ENCODE measurements at places on chromosomes 7 and 10.

- DNase-seq = no peak
These were observed 29.0 kb upstream of the BMS1 start for GRCh38 chr10:42753507-42754154.

DNA sequence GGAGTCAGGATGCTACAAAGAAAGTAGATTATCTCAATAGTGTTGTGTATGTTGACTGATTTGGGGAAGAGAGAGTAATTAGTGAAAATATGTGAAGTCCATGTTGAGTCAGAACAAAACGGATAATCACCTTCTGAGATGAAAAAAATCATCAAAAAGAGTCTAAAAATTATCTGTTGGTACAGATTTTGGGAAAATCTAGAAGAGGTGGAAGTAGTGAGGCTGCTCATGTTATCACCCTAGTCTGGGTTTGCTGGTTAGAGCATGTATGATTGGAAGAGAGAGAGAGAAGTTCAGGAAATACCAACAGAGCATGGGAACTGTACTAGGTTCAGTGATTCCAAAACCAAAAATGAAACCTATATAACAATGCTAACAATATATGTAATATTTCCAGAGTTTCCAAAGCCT is 12.3 kb downstream of the RPA3 start:
- no peak for DNase-seq

DNA sequence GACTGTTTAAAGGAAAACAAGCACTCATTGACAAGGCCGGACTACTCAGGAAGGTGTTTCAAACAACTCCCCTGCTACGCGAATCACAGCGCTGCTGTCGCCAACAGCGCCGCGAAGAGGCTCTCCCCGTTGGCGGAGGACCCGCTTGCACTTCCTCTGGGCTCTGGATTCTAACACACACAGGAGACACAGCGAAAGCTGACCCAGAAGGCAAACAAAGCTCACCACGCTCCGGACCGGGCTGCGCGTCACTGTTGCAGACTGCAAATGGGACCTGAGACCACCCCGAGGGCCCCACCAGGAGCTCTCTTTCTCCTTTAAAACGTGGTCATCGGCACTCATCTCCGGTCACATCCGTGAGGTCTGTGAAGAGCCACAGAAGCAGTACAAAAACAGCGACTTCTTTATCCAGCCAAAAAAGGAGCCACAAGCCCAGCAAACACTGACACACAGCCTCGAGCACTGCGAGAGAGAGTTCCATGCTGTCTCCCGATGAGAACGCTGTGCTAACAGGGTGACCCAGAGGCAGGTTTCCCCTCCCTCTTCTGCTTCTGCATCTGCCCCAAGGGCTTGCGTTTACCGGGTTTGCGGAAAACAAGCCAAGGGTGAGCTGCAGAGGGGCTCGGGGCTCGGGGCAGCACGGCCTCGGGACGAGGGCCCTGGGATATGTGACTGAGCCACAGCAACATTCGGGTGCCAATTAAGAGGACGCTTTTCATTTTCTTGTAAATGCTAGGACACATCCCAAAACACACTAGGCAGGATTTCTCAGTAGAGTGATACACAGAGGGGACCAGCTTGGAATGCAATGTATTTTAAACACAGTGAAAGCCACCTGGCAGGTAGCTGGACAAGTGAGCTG is 41.3 kb downstream of the AMZ1 start:
- no peak for DNase-seq

DNA sequence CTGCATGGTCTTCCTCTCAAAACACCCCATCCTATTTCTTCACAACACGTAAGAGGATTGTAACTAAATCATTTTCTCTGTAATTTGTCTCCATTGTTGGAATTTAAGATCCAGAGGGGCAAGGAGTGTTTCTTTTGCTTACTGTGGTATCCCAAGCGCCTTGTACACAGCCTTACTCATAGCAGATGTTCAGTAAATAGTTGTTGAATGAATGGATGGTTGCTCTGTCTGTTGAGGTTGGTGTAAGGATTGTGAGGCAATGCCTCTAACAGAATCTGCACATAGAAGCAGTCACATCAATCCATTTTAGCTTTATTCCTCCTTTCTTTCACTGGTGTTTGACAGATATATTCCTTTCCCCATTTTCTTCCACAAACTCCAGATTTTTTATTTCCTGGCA is 90.1 kb downstream of the ZNF365 start:
- no peak for DNase-seq

DNA sequence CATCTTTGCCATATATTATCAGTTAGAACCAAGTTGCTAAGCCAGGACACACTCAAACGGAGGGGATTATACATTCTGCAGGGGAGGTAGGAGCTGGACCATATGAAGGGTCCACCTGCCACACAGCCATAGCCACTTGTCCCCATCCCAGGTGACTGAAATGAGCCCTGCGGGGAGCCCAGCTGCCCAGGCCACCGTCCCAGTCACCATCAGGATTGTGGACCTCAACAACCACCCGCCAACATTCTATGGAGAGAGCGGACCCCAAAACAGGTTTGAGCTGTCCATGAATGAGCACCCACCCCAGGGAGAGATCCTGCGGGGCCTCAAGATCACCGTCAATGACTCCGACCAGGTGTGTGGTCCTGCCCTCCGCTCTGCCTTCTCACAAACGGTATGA is 13.7 kb downstream of the CDHR1 start:
- no peak for DNase-seq

DNA sequence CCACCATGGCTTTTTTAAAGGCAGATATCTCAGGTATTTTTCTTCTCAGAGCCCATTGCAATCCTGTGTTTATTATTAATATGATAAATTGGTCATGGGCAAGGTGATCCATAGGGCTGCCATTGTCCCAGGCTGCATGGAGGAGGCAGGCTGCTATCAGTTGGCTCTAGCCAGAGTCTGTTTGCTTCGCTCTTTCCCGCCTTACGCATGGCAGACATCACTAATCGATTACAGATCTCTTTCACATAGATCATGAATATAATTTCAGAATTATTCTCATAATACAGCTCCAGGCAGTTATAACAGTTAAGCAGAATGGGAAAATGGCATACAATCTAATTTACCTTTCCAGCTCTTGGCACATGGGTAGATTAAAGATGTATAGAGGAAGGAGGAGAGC is 30.4 kb upstream of the HABP2 start:
- no peak for DNase-seq

- no peak for DNase-seq
These were observed 90.5 kb downstream of the PLXNA4 start for GRCh38 chr7:132485600-132486273.

DNA sequence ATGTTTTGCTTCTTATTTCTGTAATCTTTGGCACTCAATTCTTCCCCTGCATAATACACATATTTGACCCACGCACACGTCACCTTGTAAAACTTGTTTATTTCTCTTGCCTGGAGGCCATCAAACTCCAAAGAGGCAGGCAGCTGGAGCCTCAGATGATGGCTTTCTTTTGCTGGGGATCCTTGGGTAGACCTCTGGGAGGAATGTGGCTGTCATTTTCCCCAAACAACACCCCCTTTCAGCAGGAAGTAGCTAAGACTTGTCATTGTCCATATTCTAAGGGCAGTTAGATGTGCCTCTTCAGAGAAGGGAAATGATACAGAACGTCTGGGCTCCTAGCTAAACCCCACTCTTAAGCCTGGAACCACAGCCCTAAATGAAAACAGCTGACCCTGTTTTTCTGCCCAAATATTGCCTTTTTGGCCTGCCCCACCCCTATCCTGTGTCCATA is 111.3 kb downstream of the ITGB8 start:
- no peak for DNase-seq

DNA sequence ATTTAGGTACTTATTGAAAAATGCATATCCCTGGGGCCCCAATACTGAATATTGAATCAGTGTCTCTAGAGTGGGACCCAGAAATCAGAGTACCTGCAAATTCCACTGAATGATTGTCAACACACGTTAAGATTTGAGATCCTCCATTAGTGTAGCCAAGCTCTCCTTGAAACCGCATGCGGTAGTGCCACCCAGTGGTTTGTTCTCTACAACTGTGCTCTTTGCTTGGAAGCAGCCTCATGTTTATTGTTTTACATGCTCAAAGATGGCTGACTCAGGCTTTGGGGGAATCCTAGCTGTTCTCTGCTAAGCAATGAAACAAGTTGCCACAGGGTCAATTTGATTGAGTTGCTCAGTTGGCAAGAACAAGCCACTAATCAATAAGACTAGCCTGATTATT is 340.2 kb upstream of the CELF2 start:
- DNase-seq = no peak

DNA sequence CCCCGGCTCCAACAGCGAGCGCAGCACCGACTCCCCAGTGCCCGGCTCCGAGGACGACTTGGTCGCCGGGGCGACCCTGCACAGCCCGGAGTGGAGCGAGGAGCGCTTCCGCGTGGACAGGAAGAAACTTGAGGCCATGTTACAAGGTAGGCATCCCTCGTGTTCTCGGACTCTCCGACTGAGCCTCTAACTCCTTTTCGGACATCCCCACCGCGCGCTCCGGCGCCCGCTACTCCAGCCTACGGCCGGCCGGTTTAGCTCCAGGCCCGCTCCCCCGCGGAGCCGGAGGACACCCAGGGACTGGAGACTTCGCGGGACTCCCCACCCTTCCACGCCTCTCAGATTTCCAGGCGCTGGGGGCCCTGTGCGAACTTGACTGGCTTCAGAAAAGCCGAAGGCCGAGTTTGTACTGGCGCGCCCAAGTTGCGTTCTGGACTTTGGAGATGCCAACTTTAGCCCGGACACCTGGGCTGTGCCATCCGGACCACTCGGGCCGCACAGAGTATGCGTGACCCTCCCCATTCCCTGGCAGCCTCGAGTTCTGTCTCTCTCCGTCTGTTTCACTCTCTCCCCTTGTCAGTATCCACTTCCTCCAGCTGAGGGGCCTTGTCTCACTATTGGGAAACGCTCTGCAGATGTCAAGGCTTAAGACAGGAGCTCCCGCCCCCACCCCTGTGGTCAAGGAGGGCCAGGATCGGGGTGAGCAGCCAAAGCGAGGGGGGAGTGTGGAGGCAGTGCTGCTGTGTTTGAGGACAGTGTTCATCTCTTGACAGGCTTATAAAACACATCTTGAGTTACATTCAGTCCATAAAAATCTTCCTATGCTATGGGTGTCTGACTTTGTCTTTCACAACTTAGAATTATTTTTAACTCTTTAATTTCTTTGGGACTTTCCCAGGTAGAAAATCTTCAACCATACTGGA is 777 bp downstream of the BICC1 start:
- DNase-seq = no peak

GRCh38 chr10:43471146-43471545 is 34.2 kb downstream of the ZNF487 start:
- no peak for DNase-seq

DNA sequence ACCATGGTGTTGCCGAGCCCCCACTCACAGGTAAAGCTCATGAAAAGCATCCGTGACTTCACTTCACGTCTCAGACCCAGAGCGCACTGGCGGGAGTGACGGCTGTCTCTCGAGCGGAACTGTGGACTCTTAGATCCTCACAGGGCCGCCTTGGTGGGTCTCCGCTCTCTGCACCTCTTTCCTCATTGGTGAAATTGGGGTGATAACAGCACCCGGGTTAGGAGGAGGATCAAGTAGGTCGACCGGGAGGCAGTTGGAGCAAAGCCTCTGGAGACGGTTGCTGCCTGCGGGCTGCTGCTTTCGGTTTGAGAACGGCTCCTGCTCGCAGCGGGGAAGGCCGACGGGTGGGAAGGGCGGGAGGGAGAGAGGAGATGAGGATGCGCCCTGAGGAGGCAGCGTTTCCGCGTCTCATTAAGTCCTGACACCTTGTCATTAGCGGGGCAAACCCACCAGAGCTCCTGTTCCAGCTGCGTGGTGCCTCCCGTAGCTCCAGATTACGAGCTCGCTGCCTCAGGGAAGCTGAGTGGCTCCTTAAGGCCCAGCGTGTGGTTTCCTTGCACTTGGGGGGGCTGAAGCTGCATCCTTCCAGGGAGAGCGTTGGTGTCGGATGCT is 51.9 kb upstream of the CFAP46 start:
- DNase-seq = no peak

DNA sequence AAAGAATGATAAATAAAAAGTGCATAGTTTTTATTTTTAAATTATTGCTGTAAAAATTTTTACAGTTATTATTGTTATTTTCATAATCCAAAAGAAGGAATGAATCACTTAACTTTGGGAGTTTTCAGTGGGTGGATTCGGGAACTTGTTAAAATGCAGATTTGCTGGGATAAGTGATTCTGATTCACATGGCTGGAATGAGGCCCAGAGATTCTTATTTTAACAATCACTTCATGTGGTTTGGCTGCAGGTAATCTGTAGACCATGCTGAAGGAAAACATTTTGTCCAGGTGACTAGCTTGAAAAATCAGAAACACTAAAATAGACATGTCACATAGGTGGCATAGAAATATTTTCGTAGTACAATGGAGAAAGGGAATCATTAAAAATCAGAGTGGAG is 13.9 kb downstream of the CROT start:
- no peak for DNase-seq

DNA sequence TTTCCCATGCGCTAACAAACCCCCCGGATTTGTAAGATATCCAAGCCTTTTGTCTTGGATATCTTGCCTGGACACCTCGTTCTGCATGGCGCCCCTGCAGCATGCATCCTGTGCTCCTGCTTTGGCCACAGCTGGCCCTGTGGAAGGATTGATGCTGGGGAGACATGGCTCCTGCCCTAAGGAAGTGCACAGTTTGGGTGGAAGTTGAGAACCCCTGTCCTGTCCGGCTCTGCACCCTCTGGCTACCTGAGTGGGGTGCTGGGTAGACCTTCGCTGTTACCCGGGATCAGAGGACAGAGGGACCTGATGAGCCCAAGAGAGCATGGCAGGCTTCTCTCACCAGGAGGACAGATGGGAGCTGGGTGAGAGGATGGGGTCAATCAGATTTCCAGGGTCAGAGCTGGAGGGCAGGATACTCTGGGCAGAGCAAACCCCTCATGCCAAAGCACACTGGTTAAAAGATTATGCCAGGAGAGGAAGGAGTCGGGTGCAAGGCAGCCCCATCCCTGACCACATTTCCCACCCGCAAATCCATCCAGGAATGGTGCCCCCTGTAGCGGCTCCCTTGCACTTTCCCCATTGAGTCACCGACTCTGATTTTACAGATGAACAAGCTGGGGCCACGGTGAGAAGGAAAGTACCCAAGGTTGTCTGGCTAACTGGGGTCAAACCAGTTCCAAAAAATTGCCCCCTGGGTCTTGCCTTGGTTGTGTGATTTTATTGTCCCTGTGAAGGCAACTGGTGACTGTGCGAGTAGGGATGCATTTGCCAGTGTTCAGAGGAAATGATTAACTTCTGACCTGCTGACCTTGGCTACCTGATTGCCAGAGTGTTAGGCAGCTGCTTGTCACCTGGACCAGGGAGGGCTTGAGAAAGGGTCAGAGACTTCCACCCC is 290.1 kb upstream of the ZMIZ1 start:
- no peak for DNase-seq

DNA sequence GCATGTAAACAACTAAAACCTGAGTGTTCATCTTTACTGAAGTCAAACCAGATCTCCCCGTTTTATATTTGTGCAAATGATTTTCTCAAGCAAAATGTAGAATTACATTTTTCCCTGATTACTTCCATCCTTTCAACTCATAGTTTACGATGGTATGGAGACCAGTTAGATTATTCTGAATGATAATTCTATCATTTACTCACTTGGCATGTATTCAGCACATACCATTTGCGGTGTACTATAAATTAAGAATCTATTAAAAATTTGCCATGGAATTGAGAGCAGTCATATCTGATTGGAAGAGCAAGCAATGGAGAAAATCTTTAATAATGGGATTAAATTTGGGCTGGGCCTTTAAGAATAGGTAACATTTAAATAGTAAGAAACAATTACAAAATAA is 22.4 kb downstream of the DNAJC1 start:
- no peak for DNase-seq

Measured in activated CD4-positive, CD25-positive, alpha-beta regulatory T cell treated with anti-CD3 and anti-CD28 coated beads, Interleukin-2, amount 50 U/mL, for 72 hours (primary cell).